ENCODE measurements at places on chromosomes 13 and 19. TPM values are rescaled to one million over a fixed set of nuclear protein-coding genes. Genes with fewer than 3 reads are reported as not detected.

The KCNRG gene
- total RNA-seq = 3.4 TPM

- DNase-seq = no peak
These were observed 1.3 kb downstream of the EXOSC8 start for GRCh38 chr13:37001921-37002250.

DNA sequence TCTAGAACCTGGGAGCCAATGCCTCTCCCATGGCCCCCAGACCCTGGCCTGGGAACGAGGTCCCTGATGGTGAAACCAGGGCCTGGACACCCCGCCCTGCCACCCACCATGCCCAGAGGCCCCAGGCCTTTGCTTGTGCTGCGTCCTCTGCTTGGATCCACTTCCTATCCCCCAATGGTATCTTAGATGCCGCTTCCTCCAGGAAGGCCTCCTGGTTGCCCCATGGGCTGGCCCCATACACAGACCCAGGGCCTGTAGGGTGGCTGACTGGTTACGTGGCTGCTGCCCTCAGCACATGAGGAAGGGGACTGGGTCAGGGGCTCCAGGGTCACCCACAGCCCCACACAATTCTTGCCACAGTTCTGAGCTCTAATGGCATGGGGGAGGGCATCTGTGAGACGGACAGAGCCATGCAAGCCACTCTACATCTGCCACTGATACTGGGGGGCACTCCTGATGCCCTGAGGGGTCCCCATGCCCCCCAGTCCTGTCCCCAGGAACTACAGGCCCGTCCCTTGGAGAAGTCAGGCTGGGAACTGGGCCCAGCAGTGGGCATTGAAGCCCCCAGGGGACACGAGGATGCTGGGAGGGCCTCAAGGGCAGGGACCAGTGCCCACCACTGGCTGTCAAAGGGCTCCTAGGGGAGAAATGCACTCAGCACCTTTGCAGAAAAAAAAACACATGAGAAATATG is 5.0 kb downstream of the RPL36 start:
- no peak for DNase-seq

The FAM216B gene
- not detected for total RNA-seq

GRCh38 chr19:18309525-18310064 is 13.3 kb downstream of the LSM4 start:
- DNase-seq = no peak

The PTPRS gene
- 36.6 TPM for total RNA-seq

DNA sequence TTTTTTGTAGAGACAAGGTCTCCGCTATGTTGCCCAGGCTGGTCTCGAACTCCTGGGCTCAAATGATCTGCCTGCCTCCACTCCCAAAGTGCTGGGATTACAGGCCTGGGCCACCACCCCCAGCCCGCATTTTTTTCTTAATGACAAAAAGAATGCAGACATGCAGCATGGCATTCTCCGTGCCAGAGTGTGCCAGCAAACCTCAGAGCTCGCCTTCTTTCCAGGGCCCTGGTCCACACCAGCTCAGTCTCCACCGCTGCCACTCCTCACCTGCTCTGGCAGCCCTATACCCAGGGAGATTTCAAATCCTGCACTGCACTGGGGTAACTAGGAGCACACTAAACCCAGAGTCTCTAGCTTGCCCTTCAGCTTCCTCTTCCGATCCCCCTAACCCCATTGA is 41.7 kb downstream of the ZIC5 start:
- DNase-seq = no peak

GRCh38 chr19:5128251-5128935 is 159.5 kb downstream of the KDM4B start:
- DNase-seq = peak; percentile 79

DNA sequence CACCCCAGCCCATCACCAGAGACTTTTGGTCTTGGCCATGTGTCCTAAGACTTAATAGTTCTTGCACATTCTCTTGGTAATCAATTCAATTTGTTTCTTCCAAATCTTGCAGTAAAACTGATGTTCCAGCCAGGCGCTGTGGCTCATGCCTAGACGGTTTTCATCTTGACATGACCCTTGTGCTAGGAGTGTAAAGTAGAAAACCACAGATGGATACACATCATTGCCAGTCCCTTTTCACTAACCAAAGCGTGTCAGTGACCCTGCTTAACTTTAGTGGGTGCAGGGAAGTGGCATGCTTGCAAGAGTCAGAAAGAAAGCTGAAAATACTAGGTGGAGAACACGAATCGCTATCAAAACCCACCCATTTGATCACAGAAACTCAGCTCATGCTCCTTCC is 18.0 kb upstream of the CD70 start:
- no peak for DNase-seq

The METTL21C gene
- not detected for total RNA-seq

The LGALS7 gene
- total RNA-seq = not detected

DNA sequence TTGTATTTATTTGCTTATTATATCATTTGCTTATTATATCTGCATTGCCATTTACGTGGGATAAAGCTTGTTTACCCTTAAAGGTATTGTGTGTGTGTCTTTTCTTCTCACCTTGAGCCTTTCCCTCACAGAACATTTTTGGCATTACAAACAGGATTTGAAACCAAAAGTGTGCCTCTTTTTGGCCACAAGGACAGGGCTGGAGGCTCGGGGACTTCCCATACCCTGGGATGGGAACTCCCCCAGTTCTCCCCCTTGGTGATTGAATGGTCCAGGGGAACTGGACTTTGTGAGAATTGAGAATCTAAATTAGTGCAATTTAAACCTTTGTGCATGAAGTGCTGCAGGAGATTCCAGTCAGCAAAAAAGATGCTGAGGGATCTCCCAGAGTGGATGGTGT is 2.4 kb upstream of the ZNF506 start:
- DNase-seq = no peak

The TSHZ3 gene
- total RNA-seq = not detected

The CCL25 gene
- total RNA-seq = not detected

- DNase-seq = peak; percentile 80
These were observed 13.3 kb upstream of the MISP start for GRCh38 chr19:737591-738093.

- peak; percentile 91 for DNase-seq
These were observed 141.6 kb upstream of the RFC3 start for GRCh38 chr13:33676045-33676989.

GRCh38 chr13:49498206-49498605 is 2.5 kb downstream of the PHF11 start:
- no peak for DNase-seq

- DNase-seq = no peak
These were observed 16.2 kb downstream of the PPP1R12C start for GRCh38 chr19:55101261-55101660.

The SERP2 gene
- total RNA-seq = not detected

- DNase-seq = no peak
These were observed 48.7 kb upstream of the PCCA start for GRCh38 chr13:100040196-100040595.

- no peak for DNase-seq
These were observed 44.9 kb upstream of the NBEA start for GRCh38 chr13:34897220-34897619.

The ZNF730 gene
- total RNA-seq = 5.8 TPM

GRCh38 chr13:97254816-97255215 is 32.7 kb downstream of the MBNL2 start:
- no peak for DNase-seq

- DNase-seq = no peak
These were observed 221.7 kb downstream of the TM9SF2 start for GRCh38 chr13:99722931-99723330.

The RRAS gene
- 1.8 TPM for total RNA-seq

Measured in Karpas-422 (cell line).